ENCODE measurements at places on chromosomes 12 and 14.

GRCh38 chr12:92471551-92471950 lies 231.2 kb upstream of the PLEKHG7 start:
- DNase-seq = no peak

DNA sequence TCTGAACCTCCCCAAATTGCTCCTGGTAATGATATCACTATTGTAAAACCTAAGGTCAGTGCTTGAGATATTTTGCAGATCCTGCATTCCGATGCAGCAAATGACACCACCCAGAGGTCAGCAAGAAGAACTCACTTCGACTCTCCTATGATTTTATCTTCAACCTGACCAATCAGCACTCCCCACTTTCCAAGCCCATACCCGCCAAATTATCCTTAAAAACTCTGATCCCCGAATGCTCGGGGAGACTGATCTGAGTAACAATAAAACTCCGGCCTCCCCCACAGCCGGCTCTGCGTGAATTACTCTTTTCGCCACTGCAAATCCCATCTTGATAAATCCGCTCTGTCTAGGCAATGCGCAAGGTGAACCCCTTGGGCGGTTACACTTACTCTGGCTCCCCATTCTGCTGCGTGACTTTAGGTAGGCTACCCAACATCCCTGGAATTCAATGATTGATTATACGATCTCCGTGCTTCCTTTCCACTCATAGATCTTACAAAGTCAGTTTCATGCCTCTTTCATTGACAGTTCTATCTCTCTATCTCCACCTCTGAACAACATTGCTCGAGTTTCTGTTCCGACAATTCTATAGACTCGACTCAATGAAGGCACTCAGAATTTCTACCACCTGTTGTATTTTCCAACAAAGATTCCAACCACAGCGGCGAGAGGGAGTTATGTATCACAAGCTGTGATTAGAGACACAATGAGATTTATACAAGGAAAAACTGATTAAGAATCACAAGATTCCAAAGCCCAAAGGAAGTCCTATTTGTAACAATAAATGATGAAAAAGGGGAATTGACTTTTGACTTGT lies 939 bp downstream of the NPC2 start:
- no peak for DNase-seq

DNA sequence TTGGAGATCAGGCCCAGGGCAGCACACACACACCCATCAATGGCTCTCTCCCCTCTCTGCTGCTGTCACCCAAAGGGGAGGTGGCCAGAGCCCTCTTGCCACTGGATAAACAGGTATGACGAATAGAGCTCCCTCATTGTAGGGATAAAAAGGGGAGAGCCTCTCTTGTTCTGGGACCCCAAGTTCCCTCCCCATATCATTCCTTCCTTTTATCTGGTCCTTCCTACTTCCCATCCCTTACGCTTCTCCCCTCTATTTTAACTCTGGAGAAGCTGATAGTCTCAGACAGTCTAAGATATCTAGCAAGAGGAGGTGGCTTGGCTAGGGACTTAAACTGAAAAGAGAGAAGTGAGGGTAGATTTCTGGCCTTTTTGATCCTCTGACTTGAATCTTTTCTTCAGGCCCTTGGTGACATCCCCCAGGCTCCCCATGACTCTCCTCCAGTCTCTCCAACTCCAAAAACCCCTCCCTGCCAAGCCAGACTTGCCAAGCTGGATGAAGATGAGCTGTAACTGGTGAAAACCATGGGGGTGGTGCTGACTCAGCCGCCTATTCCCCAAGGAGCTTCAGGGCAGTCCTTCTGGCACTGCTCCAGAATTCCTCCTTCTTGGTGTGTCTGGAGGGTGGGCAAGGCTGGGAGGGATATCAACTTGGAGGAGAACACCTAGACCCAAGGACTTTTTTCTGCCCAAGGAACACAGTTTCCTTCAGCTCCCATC lies 5.3 kb downstream of the ARHGEF25 start:
- DNase-seq = no peak

DNA sequence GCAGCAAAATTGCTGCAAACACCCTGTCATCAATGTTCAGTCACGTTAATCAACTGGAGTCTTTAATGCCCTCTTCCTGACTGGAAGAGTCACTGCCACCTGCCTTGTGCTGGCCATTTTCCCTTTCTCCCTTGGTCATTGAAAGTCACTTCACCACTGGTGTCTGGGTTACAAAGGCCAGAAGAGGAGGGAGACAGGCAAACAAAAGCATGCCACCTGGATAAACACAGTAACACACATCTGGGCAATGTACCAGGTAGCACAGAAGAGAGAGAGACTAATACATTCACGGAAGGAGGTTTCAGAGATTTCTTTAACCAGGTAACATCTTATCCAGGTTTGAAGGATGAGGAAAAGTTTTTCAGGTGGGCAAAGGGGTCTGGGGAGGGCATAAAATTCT lies 32.7 kb downstream of the GPHB5 start:
- DNase-seq = no peak

DNA sequence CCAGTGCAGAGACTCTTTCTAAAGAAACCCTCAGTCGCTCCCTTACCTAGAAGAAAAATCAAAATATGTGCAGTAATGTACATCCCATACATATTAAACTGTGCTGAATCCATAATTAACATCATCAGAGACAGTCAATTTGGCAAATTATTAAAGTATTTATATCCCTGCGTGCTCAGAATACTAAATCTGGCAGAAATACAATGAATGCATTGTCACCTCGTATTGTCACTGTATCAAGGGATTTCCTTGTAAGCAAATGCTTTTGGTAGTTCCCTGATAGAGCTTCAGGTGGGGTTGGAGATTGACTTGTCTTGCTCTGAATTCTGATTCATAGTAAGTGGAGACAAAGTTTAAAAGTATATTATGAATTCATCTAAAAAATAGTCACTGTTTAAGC lies 319.1 kb downstream of the PPFIA2 start:
- DNase-seq = no peak

DNA sequence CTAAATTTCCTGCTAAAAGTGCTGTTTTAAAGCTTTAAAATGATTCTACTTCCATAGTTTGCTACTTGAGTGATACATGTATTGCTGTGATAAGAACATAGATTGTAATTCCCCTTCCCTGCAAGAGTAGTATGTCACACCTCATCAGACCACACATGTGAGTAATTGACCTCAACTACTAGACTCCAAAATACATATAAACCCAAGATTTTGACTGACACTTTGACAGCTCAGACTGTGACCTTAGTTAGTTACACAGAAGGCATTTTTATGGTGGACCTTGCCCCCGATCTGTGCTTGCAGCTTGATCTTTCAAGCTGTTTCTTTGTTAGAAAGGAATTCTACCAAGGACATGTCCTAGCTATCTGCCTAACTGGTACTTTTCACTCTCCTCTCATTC lies 18.6 kb downstream of the APOBEC1 start:
- DNase-seq = no peak

- DNase-seq = no peak
Measured at GRCh38 chr12:124776125-124776513, 87.5 kb downstream of the SCARB1 start.

GRCh38 chr12:24359418-24359817 lies 409.9 kb upstream of the SOX5 start:
- DNase-seq = no peak

DNA sequence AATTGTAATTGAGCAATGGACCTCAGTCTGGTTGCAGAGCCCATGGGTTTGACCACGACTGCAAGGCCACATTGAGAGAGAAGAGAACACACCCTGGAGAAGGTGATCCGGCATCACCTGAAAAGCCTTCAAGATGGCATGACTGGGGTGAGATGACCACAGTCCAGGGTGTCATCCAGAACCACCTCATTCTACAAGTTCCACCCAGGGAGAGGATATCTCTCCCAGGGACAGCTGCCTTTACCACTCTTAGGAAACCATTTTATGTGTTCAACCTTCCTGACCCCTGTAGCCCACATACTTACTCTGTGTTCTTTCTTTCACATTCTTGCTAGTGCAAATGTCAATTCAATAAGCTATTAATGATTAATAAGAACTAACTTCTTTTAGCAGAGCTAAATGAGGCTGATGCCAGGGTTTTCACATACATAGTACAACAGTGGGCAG lies 43.4 kb upstream of the CPM start:
- no peak for DNase-seq

GRCh38 chr12:55619354-55620138 lies 17.1 kb upstream of the OR10P1 start:
- peak; percentile 74 for DNase-seq

DNA sequence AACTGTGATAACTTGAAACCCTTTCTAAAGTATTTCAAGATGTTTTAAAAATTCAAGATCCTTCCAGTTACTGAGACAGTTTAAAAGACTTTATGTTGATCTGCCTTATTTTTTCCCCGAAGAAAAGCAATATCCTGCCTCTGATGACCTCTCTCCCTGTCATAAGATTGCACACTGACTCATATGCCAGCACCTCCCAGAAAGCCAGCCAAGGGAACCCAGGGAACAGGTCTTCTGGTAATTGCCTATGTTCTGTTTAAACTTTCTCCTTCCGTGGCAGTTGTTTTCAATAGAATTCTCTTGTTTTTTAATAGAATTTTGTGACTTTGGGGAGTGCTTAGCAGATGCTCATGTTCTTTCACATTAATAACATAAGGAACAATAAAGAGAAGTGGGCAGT lies 300.2 kb upstream of the PRKD1 start:
- no peak for DNase-seq

DNA sequence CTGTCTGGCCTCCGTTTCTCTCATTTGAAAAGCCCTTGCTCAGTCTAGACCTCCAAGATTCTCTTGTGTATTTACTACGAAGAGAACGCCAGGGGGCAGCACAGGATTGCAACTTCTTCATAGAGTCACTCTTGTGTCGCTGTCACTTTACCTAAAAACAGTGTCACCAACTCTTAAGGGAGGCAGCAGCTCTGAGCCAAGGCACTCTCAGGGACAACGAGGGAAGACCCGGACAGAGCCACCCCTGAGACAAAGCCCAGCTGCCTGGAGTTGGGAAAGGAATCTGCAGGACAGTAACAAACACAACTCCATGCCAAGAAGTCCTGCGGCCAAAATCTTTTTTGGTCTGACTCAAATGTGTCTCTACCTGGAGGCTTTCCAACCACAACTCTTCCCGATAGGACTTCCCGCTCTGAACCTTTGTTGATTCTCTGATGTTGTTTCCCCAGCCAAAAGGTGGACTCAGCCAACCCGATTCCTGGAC lies 9.6 kb upstream of the RPAP3 start:
- no peak for DNase-seq

- peak; percentile 86 for DNase-seq
Measured at GRCh38 chr12:12008931-12009611, 61.7 kb upstream of the BCL2L14 start.

DNA sequence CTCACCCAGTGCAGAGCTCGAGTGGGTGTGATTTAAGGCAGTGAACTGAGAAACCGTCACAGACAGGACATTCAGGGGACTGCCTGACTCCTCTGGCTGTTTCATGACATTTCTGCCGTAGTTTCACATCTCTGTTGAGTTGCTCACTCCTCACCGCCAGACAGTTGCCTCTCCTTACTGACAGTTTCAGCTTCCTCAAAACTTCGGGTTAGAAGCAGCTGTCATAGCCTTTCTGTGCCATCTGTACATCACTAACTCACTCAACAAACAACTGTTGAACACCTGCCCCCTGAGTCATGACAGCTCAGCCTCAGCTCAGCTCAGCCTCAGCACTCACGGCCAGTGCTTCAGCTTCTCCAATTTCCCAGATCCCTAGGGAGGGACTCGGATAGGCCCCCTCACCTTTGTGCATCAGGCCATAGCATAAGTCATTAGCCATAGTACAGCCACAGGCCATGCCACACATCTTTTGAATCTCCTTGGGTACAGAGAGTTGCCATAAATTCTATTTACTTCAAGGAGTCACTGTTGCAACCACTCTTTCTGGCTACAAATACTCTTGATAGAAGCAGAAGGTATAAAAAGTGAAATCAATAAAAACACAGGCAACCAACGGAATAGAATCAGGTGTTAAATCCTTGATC lies 6.2 kb upstream of the SLC15A4 start:
- peak; percentile 97 for DNase-seq

DNA sequence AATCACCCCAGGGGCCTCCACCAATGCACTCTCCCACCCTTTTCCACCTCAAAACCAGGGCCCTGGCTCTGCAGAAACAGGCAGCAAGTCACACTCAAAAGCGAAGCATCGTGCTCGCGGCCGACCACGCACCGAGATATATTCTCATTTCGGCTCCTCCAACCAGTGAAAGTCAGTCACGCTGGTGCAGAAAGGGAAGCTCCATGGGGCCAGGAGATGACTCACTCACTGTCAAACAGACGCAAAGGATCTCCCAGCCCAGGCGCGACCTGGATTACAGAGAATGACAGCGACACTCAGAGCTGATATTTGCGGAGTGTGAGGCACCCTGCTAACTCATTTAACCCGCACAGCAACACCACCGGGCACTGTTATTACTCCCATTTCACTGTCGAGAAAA lies 173.6 kb downstream of the CALM1 start:
- no peak for DNase-seq

GRCh38 chr12:106743270-106743988 lies 31.1 kb upstream of the RIC8B start:
- DNase-seq = no peak

- DNase-seq = no peak
Measured at GRCh38 chr14:34046799-34047520, 96.1 kb upstream of the EGLN3 start.

DNA sequence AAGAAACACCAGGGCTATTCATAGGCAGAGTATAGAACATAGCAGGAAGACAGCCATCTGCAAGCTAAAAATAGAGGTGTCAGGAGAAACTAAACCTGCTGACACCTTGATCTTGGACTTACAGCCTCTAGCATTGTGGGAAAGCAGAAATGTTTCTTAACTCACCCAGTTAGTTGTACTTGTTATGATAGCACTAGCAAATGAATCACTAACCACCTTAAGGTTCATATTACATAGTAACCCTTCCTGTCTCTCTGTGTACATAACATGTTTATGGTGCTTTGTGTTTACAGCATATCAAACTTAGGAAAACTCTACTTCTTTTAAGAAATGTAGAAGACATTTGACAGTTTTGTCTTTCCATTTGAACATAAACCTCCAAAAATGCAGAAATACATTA lies 1031.3 kb downstream of the FSCB start:
- no peak for DNase-seq

DNA sequence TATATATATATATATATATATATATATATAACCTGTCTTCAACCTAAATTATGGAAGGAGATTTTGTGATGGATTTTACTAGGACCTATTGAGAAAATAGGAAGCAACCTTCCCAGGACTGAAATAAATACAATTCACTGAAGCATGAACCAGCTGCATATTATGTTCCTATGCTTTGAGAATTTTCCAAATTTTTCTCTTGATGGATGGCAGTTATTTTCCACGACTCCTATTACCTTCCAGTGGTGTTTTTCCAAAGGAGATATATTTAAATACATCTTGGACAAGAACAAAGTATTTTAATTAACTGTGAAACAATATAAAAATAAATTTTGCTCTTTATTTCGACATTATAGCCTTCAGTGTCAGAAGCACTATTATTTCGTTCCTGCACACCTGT lies 87.9 kb downstream of the TMTC1 start:
- no peak for DNase-seq

- no peak for DNase-seq
Measured at GRCh38 chr14:96162265-96162664, 42.4 kb upstream of the BDKRB2 start.

Data from GM12878 (cell line).